NCI-H345 (cell line): ENCODE measurements at places on chromosomes 1 and 21.

GRCh38 chr1:75794382-75794781 is 2.3 kb upstream of the MSH4 start:
- DNase-seq = no peak

- peak; percentile 22 for DNase-seq
Measured at GRCh38 chr1:69846267-69846666, 278.5 kb downstream of the LRRC7 start.

GRCh38 chr1:183191833-183192232 is 5.8 kb downstream of the LAMC2 start:
- no peak for DNase-seq

DNA sequence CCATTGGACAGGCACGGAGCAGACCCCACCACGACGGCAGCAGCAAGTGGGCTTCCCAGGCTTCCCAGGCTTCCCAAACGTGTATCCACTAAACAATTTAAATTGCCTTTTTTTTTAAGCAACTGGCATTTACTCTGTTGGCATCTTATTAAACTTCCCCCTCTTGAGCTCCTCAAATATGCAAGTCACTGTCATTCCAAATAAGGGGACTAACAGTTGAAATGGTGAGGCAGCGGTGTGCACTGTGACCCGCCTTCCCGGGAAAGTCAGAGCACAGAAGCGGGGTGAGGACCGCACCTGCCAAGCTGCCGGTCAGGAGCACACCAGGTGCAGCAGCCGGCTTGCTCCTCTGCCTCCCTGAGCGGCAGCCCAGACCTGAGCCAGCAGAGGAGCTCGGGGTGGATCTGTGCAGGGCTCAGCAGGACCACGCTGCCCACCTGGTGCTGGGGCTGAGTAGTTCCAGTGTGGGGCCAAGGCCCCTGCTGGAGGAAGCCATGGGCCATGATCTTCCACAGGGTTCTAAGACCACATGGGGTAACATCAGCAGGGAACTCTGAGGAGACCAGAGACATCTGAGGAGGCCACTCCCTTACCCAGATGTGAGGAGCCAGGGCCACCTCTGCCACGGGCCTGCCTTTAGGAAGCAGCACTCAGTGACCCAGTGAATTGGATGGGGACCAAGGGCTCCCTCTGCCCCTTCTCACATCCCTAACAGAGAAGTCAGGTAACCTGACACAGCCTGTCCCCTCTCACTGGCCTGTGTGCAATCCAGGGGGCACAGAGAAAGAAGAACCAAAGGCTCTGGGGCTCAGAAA is 245.4 kb downstream of the NPHP4 start:
- DNase-seq = peak; percentile 45

DNA sequence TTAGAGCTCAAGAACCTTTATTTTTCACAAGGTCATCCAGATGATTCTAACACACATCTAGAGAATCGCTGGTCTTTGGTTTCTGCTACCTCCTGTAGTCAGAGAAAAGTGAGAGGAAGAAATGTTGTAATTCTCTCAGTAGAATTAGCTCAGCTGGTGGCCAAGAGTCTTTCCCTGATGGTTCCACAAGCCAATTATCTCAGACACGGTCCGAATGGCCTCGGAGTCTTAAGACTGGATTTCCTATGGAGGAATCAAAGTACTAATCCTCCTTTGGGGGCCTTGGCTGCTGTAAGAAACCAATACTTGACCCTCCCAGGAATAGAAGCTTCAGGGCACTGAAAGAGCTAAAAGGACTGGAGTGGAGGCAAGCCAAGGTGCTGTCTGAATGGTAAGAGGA is 1.8 kb downstream of the TMEM81 start:
- DNase-seq = no peak

- DNase-seq = peak; percentile 76
Measured at GRCh38 chr1:234554698-234555311, 55.2 kb downstream of the IRF2BP2 start.

GRCh38 chr1:38297246-38297645 is 250.7 kb upstream of the POU3F1 start:
- no peak for DNase-seq

DNA sequence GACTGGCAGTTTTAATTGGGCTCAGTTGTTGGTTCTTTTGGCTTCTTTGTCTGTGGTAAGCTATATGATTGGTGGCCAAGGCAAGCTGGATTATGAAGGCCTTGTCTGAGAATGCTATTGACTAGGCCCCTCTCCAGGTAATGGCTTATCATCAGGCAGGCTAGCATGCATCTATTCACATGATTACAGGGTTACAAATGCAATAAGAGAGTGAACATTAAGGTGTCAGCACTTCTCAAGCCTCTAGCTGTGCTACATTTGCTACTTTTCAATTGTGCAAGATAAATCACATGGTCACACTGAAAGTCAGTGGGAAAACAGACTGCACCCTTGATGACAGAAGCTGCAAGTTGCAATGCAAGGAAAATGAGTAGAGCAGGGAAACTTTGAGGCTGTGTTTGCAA is 550.9 kb upstream of the TMPRSS15 start:
- DNase-seq = no peak

DNA sequence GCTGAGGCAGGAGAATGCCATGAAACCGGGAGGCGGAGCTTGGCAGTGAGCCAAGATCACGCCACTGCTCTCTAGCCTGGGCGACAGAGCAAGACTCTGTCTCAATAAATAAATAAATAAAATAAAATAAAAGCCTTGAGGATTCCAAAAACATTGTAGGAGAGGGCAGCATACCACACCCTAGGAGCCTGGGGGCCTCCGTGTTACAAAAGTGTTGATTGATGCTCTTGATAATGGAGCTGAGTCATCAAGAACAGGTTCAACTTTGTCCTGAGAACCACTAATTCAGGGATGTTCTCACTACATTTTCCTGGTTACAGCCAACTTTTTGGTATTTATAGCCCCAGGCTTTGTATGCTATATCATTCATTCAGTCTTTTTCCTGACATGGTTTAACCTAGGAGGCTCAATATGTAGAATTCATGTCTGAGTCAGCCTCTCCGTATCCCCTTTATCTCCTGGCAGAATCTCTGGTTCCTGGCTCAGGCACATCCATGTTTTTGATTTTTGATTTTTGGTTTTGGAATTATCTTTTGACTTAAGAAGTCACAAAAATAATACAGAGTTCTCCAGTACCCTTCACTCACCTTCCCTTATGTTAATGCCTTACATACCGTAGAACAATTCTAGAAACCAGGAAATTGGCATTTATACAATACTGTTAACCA is 69.4 kb downstream of the LRRC8D start:
- DNase-seq = no peak

- DNase-seq = no peak
Measured at GRCh38 chr1:208106218-208106617, 138.0 kb downstream of the PLXNA2 start.

- no peak for DNase-seq
Measured at GRCh38 chr1:230286166-230286889, 139.8 kb downstream of the PGBD5 start.

GRCh38 chr1:118339400-118340124 is 154.5 kb upstream of the SPAG17 start:
- DNase-seq = no peak

DNA sequence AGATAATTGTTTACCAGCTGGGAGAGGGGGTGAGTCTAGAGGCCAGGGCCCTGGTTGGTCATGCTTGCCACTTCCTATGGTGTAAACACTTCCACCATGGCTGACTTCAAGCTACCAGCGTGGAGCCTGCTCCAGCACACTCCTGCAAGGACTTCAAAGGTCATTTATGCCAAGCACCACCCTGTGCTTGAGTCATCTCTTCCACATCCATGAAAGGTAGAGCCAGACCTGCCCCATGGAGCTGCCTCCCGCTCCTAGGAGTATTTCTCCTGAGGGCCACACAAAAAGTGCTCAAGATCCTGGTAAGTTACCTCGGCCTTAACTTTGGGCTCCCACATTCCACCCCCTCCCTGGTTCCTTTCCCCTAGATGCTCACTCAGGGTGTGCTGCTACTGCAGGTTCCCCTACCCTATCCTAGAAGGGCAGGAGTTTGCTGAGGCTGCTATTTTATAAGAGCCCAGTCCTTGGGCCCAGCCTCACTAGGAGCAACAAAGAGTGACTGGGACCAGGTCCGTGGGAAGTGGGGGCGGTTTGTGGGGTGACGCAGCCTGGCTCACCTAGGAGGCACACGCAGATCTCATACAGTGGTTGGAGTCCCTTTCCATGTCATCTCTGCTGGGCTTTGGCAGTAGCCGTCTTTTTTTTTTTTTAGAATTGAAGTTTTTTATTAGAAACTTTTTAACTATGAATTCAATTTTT is 2.4 kb downstream of the RAB7B start:
- no peak for DNase-seq

GRCh38 chr1:177256153-177257075 is 85.7 kb downstream of the BRINP2 start:
- no peak for DNase-seq

DNA sequence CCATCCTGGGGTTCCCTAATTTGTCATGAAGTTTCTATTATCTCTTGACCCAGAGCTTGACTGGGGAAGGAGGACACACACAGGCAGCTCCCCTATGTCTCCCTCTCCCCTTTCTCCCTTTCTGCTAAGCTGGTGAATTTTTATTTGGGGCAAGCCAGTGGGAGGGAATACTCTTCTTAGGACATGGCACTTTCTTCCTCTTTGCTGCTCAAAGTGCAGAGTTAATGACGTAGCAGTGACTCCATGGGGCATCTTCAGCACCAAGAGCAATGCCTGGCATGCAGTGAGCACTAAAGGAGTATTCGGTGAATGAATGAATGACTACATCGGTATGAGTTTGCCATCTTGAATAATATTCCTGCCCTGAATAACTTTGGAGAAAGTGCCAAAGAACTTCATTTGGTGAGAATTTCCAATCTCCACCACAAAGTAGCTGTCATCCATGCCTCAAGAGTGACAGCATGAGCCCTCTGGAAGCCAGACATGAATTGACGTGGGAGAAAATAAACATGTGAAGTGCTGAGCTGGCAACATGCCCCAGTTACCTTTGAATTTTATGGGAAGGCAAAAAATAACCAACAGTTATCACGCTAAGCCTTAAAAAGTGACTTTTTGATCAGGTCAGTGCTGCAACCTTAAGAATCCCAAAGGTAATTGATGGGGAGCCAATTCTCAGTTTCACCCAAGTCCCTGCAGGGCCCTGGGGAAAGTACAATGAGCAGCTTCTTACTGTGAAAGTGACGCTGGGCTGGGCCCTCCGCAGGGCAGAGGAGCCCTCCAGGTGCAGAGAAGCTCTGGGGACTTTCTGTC is 22.1 kb upstream of the ATF3 start:
- DNase-seq = peak; percentile 52

GRCh38 chr1:241934201-241934848 is 23.2 kb upstream of the BECN2 start:
- DNase-seq = no peak

DNA sequence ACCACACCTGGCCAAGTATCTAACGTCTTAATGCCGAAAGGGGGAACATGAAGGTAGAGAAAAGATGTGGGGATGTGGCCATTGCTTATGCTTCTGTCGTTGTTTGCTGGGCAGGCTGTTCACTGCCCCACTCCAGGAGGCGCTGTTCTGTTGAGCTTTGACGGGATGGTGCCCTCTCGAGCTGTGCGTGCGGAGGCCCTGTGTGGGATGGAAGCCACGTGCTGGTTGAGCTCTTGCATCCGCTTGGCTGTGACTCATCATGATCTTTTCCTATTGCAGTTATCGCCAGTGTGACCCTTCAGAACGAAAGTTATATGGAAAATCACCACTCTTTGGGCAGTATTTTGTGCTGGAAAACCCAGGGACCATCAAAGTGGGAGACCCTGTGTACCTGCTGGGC is 26.3 kb downstream of the MTARC1 start:
- DNase-seq = no peak

GRCh38 chr1:41329662-41330587 is 31.3 kb upstream of the FOXO6 start:
- no peak for DNase-seq

DNA sequence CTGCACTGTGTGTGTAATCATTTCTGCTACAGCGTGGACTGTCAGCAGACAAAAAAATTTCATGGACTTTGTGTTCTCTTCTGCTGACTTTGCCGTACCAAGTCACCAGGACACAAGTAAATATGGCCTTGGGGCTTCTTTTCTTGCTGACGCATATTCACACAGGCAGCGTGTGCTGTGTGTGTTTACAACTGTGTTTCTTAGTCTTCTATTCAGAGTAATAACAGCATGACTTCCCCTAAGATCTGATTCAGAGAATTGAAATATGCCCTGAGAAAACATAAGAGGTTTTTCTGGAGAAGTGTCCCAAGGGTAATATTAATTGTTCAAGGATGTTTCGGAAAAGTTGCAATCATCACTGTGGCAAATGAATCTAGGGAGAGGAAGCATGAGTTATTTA is 47.1 kb upstream of the DYNLT5 start:
- no peak for DNase-seq

DNA sequence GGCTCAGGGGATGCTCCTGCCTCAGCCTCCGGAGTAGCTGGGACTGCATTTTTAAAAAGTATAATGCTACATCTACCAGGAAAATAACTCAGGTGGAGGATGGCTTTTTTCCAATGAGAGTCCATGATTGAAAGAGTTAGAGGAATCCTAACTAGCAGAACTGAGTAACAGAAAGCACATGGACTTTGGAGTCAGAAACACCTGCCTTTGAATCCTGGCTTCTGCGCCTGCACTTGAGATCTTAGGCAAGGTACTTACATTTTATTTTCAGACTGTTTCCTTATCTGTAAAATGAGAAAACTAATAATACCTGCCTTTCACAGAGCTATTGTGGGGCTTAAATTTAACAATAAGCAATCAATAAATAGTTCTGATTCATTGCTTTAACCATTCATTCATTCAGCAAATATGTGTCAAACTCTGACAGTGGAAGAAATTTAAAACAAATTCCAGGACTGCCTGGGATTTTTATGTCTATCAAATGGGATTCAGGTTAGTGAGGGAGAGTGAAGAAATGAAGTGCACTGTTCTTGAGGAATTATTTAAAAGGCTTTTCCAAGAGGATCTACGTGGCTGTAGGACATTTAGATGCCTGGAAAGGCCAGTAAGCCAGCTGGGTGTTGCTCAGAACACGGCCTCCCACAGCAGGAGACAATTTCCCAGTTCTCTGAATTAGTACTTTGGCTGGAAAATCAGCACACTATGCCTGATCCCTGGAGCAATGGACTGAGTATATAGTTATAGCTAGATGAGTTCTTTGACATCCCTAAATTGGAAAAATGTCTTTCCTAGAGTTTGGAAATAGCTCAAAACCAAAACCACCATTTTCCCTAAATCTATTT is 12.8 kb upstream of the LBR start:
- DNase-seq = no peak

DNA sequence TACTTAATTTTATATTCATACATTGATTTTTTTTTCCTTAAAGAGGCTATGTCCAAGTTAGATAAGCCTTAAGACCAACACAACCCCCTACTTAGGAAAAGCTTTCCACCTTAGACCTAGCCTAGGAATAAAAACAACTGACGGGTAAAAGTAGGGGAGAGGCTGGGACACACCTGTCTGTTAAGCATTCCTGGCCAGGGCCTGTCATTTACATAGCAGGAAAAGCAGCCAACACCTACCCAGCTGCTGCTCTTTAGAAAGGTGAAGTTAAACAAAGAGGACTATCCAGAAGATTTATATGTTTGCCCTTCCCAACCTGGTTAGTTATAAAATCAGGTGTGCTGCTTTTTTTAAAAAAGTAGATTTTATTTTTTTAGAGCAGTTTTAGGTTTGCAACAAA is 29.1 kb upstream of the SAMD13 start:
- peak; percentile 86 for DNase-seq
